ENCODE measurements at places on chromosomes 5 and 9.
A peak's percentile ranks its signal among the peaks of the same experiment; 100 is the strongest.

DNA sequence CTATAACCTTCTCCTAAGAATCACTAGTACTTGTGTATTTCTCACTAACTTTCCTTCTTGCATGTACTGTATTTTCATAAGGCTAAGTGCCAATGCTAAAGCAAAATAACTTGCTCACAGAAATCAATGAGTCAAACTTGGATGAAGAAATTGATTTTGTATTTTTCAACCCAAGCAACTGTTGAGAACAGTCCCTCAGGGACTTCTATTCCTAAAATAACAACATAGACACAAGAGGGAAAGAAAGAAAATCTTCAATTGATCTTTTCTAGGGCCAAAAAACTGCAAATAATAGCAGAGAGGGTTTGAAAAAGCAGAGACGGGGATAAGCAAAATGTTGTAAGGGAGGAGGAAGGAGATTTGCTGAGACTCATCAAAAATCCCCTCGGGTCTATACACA lies 69.8 kb downstream of the HABP4 start:
- no peak for DNase-seq

DNA sequence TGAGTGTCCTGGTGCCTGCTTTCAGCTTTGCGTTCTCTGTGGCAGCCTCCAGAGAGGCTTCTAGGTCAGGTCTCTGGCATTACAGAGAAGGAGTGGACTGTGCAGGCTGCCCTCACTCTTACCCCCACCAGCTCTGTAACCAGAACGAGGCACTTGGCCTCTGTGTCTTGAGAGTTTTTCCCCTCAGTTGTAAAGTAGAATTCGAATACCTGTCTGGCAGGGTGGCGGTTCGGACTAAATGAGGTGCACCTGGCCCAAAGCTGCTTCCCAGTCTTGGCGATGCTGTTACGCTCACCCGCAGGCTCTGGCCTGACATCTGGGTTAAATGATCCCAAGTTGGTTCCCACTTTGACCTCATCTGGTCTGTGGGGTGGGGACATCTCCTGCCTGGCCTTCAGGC lies 40.1 kb downstream of the FAM78A start:
- no peak for DNase-seq

DNA sequence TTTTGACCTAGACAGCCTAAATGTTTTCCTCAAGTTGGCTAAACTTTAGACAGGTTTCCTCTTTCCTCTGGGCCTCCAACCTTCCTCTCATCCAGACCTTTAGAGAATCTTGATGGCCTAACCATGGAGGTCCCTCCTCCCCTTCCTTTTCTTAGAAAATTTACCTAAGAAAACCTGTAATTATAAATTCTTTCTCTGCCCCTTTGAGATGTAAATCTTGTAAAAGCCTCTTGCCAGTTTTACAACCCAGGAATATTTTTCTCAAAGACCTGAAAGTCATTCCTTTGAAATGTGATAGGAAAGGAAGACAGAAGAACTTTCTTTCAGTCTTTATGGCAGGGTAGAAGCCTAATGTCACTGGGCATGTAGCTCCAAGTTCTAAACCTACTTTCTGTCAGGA lies 1752.6 kb upstream of the C9orf72 start:
- DNase-seq: no peak

DNA sequence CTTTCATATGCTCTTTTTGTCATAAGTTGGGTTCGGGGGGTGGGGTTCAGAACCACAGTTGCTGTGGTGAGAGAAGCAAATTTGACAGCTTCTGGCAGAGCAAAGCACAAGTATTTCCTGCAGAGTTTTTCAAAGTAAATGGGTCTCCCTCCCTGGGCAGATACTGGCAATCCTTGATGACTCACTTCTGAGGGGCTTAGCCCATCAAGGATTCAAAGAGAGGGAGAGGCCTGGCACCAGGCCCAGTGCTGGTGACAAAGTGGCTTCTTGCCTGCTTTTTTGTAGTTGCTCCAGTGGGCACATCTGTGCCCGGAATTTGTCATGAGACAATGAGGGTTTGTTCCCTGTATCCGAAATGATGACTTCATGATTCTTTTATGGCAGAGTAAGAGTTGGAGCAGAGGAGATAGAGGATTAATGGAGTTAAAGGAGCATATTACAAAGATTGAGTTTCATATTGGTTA lies 46.6 kb upstream of the TNC start:
- no peak for DNase-seq

GRCh38 chr5:26622947-26623346 lies 415.4 kb downstream of the CDH9 start:
- peak; percentile 68 for DNase-seq

GRCh38 chr9:135950135-135950682 lies 11.0 kb downstream of the UBAC1 start:
- no peak for DNase-seq

- no peak for DNase-seq
These were observed 274.4 kb downstream of the MAN2A1 start for GRCh38 chr5:109964136-109964535.

DNA sequence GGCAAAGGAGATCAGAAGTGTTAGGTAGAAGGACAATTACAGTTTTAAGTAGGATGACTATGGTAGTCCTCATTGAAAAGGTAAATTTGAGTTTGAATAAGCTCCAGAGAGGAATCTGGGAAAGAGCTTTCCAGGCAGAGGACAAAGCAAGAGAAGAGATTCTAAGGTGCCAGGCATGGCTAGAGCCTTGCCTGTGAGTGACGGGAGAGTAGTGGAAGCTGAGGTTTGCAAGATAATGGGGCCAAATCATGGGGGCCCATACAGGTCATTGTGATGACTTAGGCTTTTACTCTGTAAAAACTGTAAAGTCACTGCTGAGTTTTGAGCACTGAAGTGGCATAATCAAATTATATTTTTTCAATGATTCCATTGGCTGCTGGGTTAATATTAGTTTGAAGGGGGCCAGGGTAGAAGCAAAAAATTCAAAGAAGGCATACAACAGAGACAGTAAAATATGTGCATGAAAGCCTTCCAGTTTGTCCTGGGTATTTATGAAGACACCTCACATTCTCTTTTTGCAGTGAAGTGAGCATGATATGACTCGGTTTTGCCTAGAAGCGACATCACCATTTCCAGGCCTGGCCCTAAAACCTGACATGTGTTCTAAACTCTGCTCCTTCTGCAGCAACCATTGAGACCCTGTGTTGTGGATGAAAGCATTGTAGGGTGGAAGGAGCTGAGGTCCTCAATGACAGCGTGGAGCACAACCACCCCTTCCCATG lies 279.8 kb upstream of the TNC start:
- DNase-seq: no peak

GRCh38 chr9:116555119-116555518 lies 132.0 kb upstream of the TRIM32 start:
- DNase-seq: no peak

- DNase-seq: peak; percentile 61
These were observed 142.9 kb downstream of the SLCO4C1 start for GRCh38 chr5:102153003-102153759.

DNA sequence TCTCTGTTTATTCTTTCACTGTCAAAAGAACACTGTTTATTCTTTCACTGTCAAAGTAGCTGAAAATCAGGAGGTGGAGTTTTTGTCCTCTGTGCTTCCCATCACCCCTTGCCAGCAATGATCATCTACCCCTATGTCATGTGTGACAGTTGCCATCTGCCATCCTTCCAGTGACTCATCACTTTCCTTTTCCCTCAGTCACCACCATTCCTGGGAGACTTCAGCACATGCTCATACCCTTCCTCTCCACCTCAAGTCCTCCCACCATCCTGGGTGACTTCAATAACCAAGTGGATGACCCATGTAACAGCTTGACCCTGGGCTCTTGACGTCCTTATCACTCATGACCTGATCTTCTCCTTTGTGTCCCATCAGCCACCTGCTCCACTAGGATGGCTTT lies 43.3 kb upstream of the RASEF start:
- DNase-seq: no peak

DNA sequence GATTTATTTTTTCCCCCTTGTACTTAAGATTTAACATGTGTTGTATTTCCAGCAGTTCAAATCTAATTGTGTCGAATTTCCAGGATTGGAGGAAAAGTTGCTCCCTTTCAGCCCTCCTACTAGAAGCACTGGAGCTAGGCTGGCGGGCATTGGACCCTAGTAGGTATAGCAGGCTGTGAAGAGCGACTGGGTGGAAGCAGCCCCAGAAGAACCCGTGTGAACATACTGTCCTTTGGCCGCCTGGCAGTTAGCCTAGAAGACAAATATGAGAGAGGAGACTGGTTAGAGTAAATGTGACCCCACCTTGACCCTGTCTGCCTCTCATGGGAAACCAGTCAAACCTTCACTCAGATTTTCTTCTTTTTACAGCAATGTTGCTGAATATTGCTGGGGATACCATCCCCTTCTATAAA lies 13.9 kb downstream of the ALDOB start:
- DNase-seq: no peak

GRCh38 chr5:173830421-173830820 lies 57.7 kb upstream of the CPEB4 start:
- DNase-seq: no peak

GRCh38 chr5:170805666-170806065 lies 22.1 kb downstream of the GABRP start:
- DNase-seq: no peak

DNA sequence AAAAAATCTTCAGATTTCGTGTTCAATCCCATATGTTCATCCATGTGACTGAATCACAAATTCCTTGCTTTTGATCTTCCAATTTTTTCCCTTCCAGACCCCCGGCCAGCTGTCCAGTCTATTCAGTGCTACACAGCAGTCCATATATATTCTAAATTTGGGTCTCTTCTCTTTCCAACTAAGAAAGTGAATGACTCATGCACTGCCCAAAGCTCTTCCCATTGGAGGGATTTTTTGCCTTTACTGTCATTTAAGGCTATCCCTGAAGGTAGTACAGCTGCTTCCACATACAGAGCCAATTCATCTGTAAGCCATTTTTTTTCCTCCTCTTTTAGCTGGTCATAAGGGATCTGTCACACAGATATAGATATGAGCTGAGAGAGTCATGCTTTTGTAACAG lies 478.3 kb downstream of the DMRT2 start:
- DNase-seq: no peak

DNA sequence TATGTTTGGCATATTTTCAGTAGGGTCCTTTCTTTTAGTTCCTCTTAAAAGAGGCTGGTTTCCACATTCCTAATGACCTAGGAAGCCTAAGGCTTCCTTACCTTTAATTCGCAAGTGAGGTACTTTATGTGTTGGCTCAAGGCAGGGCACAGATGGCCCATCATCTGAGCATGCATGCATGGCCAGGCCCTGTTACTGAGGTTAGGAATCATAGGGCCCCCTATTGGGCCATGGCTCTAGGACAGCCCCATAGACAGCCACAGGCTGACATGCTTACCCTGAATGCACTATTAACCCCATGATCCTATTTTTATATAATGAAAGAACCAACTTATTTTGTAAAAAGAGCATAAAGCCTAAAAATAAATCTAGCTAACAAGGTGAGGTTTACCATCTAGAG lies 271.4 kb downstream of the ELAVL2 start:
- DNase-seq: no peak

DNA sequence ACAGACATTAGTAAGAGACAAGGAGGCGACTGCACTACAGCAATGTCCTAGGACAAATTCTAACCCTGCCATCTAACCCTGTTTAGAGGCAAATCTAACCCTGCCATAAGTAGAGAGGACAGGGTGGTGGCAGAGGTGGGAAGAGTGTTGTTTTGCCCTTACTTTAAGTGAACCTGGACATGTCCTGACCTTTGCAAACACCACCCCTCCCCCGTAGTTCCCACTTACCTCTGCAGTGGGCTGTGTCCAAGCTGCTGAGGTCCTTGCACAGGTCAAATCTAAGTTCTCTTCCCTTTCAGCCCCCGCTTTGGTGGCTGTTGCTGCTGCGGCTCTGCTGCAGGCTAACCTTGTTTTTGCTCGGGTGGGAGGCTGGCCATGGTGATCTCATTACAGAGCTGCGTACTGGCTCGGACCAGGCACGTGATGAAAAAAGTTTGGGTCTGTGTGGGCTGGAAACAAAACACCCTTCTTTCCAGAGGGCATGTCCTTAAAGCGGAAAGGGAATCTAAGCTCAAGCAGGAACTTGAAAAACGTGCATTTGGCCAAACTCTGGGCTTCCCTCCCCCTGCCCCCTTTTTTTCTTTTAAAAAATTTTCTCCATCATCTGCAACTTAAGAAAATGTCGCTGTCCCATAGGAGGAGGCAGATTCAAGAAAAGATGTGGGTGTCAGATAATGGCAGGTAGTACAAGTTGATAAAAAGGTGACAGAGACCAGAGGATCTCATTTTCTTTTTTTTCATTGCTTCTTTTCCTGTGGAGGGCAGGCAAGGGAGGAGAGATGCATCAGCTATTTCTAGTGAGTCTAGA lies at the start of gene FAXDC2:
Gene FAXDC2, minus strand, starts transcription at position 349 of the 808 bp plus-strand sequence. CDS start 12,425 bp downstream, outside the sequence.
- no peak for DNase-seq

GRCh38 chr9:28735738-28736342 lies 1162.6 kb upstream of the C9orf72 start:
- DNase-seq: no peak

GRCh38 chr5:102670224-102670836 lies 84.8 kb upstream of the PAM start:
- peak; percentile 74 for DNase-seq

DNA sequence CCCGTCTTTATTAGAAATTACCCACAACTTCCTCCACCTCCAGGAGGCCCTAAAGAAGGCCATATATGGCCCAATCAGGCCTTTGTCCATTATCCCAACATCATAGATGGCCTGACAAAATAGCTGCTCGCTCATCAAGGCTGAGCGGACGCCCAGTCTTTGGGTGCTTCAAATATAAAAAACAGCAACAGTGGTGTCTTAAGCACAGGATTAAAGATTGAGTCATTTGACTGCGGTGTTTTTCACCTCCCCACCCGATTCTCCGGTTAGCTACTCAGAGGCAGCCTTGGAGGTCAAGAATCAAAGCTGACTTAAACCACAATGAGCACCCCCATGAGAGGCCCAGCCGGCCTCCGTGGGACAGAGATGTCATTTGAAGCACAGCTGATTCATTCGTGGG lies 18.8 kb downstream of the S1PR3 start:
- DNase-seq: no peak

GRCh38 chr5:174732036-174733020 lies 7.9 kb downstream of the MSX2 start:
- DNase-seq: no peak

GRCh38 chr5:33588654-33589372 lies 148.0 kb downstream of the TARS1 start:
- DNase-seq: no peak

DNA sequence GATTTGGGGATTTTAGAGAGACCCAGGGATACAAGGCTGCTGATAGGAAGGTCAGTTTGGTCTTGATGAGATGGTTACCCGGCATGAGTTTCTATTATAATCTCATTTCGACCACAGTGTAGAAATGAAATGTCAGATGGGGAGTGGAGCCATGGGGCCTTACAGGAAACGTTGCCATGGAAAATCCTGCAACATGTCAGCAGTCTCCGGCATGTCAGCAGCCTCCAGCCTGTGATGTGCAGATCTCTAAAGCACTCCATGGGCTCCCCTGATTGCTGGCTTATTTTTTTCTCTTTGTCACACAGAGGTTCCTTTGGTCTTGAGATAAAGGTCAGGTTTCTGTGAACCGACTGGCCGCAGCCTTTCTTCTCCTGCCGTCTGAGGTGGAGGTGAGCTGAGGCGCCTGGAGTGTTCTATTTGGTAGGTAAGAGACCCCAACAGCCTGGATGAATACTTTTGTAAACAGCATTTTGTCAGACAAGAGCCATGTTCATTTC lies 208.7 kb upstream of the DAP start:
- DNase-seq: no peak

Measured in NCI-H510A treated with DMSO at 0.1 percent for 48 hours (cell line).